Mammary epithelial cell (primary cell): ENCODE measurements at places on chromosomes 4 and X.

- DNase-seq: no peak
These were observed 216.3 kb upstream of the LEF1 start for GRCh38 chr4:108385076-108385475.

DNA sequence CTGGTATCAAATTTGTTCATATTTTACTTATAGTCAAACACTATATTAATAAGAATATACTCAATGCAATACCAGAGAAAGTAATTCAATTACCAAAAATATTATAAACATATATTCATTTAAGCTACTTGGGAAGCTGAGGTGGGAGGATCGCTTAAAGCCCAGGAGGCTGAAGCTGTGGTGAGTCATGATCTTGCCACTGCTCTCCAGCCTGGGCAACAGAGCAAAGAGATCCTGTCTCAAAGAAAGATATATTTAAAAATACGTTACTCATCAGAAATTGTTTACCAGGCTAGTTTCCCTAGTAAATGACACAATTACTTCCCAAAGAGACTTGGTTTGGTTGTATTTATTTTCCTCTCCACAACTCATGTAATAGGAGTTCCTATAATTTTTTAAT lies 433.6 kb downstream of the GASK1B start:
- DNase-seq: peak; percentile 57

- no peak for DNase-seq
These were observed 13.4 kb downstream of the RBMX2 start for GRCh38 chrX:130415201-130415600.

DNA sequence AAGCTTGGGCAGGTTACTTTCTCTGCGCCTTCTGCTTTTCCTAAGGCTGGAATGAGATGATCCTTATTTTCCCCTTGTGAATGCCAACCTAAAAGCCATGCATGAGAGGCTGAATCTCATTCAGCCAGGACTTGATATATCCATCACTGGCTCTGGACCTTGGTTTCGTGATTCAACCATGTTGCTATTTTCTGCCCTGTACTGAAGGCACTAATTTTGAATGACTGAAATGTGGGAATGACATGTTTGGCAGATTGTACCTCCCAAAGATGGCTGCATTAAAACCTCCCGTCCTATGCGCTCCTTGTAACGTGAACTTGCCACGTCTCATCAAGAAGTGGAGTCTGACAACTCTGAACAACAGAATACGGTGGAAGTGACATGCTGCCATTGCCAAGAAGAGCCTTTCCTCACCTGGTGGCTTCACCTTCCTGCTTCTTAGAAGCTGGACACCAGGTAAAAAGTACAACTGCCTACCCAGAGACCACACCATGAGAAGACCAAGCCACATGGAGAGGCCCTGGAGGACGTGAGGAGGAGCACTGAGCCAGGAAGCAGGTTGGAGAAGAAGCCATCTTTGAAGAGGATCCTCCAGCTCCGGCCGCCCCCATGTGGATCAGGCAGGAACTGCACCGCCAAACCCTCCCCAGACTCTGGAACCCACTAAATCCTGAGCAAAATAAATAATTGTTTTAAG lies 174.5 kb downstream of the NSUN7 start:
- no peak for DNase-seq

- DNase-seq: no peak
These were observed 114.4 kb downstream of the STK32B start for GRCh38 chr4:5165420-5166369.
